ENCODE measurements at places on chromosomes 13 and 19.

- DNase-seq = no peak
- no peaks in the 10 kb centered on the region for H3K36me3 ChIP-seq
- no peak overlapping the region for H3K4me3 ChIP-seq
- H3K4me1 ChIP-seq = peaks cover 47% of the 10 kb centered on the region
- peaks cover 88% of the 10 kb centered on the region for H3K27me3 ChIP-seq
Measured at GRCh38 chr13:54387625-54388024, 1359.0 kb downstream of the OLFM4 start.

- peaks cover 17% of the 10 kb centered on the region for H3K4me1 ChIP-seq
- no peaks in the 10 kb centered on the region for H3K27me3 ChIP-seq
- no peaks in the 10 kb centered on the region for H3K36me3 ChIP-seq
- H3K4me3 ChIP-seq = no peak overlapping the region
Measured at GRCh38 chr13:34153428-34154180, 335.7 kb downstream of the RFC3 start.

GRCh38 chr19:35253316-35254286, 4.8 kb downstream of the LSR start:
- peaks cover 34% of the 10 kb centered on the region for H3K4me1 ChIP-seq
- H3K4me3 ChIP-seq = no peak overlapping the region
- no peaks in the 10 kb centered on the region for H3K27me3 ChIP-seq
- peak; percentile 17 for DNase-seq

- no peaks in the 10 kb centered on the region for H3K27me3 ChIP-seq
- no peak overlapping the region for H3K27ac ChIP-seq
- H3K4me1 ChIP-seq = no peaks in the 10 kb centered on the region
- DNase-seq = no peak
- no peak overlapping the region for H3K4me3 ChIP-seq
Measured at GRCh38 chr13:27088619-27089018, 83.0 kb downstream of the USP12 start.

DNA sequence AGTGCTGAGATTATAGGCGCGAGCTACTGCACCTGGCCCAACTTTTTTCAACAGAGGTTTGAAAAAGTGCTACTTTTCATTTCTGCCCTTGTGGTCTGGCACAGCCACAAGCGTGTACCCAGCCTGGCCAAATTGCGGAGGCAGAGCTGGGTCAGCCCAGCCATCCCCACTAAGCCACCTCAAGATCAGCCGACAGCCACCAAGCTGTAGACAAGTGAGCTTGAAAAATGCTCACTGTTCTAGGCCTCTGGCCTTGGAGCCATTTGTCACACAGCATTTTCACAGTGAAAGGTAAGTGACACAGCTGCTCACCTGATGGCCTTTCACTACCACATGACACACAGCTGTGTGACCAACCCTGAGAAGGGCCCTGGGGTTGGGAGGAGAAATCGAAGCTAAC, 27.3 kb downstream of the DNMT1 start:
- H3K4me1 ChIP-seq = no peaks in the 10 kb centered on the region
- H3K27me3 ChIP-seq = no peaks in the 10 kb centered on the region
- no peak for DNase-seq
- no peak overlapping the region for H3K27ac ChIP-seq
- H3K4me3 ChIP-seq = no peak overlapping the region
- H3K36me3 ChIP-seq = peaks cover 64% of the 10 kb centered on the region

DNA sequence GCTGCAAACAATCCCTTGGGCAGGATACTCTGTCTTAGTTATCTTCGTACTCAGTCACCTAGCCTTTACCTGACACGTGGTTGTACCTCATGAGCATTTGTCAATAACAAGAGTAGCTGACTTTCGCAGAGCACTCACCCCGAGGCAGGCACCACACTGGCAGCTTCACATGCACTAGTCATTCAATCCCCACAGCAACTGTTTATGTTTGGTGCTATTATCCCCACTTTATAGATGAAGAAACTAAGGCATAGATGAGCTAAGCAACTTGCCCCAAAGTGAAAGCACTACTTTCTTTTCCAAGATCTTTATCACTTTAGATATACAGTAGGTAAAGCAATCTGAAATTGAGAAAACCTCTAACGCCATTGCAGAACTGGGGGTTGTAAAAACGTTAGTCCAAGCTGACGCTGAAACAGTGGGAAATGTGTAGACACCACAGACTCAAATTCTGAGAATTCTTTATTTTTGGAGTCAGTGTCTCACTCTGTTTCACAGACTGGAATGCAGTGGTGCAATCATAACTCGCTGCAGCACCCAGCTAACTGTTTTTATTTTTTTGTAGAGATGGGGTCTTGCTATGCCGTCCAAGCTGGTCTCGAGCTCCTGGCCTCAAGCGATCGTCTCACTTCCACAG, 446.0 kb downstream of the FOXO1 start:
- H3K36me3 ChIP-seq = no peaks in the 10 kb centered on the region
- H3K27ac ChIP-seq = no peak overlapping the region
- H3K27me3 ChIP-seq = no peaks in the 10 kb centered on the region

DNA sequence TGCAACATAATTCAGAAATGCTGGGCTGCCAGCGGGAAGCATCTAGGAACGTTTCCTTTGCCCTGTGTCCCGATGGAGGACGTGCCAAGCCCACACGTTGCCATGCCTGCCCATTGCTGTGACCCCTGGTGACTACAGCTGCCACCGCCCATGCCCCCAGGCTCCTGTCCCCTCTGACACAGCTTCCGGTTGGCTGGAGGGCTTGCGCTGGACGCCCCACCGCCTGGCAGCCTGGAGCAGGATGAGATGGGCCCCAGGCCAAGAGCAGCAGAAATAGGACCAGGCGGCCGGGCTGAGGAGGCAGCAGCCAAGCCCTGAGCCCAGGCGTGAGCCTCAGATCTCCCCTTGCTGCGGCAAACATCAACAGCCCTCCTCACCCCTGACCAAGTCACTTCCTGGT, 125.9 kb downstream of the COL4A2 start:
- H3K4me3 ChIP-seq = no peak overlapping the region
- H3K27me3 ChIP-seq = no peaks in the 10 kb centered on the region
- DNase-seq = no peak
- 0 out of 2 replicates have a peak overlapping the region, but pooled peaks have one; percentile 55 for H3K27ac ChIP-seq
- H3K36me3 ChIP-seq = peaks cover 30% of the 10 kb centered on the region
- H3K4me1 ChIP-seq = peaks cover 4% of the 10 kb centered on the region

GRCh38 chr19:15866636-15867035, 31.2 kb downstream of the CYP4F2 start:
- DNase-seq = no peak
- peaks cover 10% of the 10 kb centered on the region for H3K36me3 ChIP-seq
- H3K4me3 ChIP-seq = no peak overlapping the region
